ENCODE measurements at places on chromosomes 12 and 14.

DNA sequence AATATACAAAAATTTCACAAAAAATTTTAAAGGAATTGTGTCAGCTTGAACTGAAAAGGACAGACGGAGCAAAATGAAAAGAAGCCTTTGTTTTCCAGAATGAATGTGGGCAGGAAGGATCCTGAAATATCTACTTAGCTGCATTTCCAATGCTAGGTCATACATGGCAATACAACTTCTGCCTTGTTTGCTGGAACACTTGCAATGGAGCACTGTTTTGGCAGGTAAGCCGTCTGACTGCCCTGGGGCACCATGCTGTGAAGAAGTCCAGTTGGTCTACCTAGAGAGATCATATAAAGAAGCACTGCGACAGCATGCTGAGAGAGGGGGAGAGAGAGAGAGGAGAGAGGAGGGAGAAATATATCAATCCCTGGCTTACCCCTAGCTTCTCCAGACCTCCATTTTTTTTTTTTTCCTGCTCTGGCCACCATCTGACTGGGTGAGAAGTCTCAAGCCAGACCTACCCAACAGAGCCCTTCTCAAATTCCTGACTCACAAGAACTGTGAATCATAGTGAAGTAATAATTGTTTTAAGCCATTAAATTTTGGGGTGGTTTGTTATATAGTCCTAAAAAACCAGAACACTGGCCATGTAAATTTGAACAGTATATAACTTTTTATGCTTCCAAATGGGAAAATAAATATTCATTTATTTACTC lies 97.1 kb upstream of the PRICKLE1 start:
- DNase-seq, result no peak

DNA sequence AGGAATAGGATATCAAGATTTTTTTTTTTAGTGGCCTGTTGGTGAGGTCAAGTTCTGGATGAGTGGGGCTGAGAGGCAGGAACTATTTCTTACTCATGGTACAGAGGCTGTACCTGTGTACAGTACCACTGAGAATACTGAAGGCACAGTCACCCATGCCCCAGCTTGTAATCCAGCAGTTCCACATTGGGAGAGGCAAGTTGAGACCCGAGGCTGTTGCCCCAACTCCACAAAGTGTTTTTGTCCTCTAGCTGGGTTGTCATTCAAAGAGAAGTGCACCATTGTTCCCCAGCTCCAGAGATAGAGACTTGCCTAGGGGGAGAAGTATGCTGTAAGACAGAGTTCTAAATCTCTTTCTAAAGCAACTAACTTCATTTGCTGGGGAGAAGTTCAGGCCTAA lies 38.7 kb downstream of the ARID2 start:
- DNase-seq, result no peak

DNA sequence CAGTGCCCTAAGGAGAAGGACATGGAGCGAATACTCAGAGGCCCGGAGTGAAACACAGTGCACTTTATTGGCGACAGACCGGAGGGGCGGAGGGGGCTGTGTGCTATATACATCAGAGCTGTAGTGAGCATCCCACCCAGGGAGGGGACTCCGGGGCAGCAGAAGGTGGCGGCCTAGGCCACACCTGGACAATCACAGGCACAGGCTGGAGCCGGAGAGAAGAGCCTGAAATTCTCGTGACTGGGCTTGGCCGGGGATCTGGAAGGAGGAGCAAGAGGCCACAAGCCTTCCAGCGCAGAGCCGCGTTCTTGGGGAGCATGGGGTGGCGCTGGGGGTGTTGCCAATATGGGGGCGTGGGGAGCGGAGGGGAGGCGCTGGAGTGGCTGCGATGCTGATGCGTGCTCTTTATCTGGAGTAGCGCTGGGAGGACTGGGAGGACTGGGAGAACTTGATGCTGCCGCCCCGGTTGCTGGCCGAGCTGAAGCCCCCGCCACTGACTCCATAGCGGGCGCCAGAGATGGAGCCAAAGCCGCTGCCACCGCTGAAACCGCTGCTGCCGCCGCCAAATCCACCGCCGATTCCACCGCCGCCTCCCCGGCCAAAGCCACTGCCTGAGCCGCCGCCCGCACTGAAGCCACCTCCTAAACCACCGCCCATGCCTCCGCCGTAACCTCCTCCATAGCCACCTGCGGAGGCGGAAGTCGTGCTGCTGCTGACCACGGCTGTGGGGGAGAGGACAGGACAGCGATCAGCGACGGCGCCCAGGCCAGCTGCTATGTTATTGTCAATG lies 6.1 kb downstream of the KRT3 start:
- no peak for DNase-seq

DNA sequence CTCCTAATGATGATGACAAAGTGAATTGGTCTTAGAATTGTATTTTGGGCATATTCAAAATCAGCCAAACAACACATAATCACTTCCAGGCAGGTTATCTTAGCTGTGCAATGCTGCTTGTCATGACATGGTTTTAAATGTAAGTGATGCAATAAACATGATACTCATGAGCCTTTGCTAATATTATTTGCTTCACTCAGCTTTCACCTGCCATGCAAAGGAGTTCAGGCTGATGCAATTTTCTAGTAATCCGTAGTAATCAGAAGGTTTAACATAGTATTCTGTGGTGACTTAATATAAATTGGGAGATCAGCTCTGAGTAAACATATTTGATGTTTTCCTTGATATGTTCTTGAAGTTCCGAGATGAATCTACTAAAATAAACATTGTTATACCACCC lies 29.1 kb downstream of the TMEM260 start:
- DNase-seq, result no peak

DNA sequence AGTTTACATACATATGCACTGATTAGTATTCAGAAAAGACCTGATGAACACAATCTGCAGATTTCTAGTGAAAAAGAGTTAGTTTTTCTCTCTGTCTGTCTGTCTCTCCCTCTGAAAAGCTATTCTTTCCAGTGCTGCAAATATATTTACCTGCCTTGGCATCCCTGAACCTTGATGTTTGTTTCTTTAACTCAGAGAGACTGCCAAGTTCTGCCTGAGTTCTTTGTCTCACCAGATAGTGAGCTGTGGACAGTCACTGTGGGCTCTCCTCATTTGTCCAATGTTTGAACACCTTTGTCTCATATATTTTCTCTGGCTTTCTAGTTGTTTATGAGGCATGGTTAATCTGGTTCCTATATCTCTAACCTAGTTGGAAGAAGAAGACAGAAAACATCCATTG lies 250.4 kb downstream of the SOX5 start:
- DNase-seq, result no peak

DNA sequence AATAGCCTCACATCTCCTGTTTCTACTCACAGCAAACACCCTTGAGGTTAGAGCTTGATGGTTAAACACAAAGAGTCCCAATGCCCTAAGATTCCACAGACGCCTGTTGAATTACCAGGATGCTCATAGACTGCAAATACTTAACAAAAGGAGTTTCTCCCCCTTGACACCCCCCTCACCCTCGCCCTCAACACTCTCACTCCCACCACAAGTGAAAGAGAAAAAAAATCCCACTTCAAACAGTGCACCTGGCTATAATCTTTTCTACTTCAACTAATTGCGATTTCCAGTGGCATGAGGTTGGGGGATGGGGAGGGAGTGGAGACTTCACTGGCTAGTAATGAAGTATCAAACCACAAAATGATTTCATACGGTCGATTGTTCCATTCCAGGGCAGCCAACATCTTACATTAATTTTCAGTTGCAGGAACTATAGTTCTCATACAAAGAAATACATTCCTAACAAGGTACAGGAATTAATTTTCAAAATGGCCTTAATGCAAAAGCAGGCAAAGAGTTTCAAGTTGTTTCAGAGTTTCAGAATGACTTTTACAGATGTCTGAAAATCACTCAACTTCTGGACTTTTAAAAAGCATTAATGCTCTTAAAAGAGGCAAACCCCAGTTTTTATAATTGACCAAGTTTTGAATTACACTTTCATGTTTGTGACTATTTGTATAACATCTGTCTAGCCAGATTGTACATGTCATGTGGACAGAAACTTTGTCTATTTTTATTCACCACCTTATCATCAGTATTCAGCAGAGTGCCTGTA lies 390.7 kb downstream of the C12orf75 start:
- no peak for DNase-seq
